NCI-H2171 treated with DMSO at 0.1 percent for 48 hours (cell line): ENCODE measurements at places on chromosomes 1 and 21.

DNA sequence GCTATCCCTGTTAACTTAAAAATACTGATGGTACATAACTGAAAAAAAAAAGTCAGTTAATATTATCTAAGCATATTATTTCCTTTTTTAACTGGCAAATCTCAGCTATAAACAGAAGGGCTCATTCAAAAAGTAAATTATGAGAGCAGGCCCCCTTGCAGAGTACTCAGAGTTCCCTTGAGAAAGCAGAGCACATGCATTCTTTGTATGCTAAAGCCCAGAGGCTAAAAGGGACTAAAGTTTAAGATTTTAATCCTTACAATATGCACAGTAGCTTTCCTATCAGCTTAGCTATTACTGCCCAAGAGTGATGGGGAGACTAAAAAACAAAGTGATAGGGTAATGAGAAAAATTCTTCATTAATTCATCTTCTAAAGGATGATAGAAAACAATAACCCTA is 18.5 kb downstream of the SLC16A1 start:
- DNase-seq: no peak

GRCh38 chr1:3896396-3897000 is 3.6 kb downstream of the C1orf174 start:
- no peak for DNase-seq

- no peak for DNase-seq
These were observed 44.2 kb upstream of the KDM4A start for GRCh38 chr1:43605766-43606165.

- DNase-seq: no peak
These were observed 86.4 kb downstream of the BCAR3 start for GRCh38 chr1:93595266-93595665.

DNA sequence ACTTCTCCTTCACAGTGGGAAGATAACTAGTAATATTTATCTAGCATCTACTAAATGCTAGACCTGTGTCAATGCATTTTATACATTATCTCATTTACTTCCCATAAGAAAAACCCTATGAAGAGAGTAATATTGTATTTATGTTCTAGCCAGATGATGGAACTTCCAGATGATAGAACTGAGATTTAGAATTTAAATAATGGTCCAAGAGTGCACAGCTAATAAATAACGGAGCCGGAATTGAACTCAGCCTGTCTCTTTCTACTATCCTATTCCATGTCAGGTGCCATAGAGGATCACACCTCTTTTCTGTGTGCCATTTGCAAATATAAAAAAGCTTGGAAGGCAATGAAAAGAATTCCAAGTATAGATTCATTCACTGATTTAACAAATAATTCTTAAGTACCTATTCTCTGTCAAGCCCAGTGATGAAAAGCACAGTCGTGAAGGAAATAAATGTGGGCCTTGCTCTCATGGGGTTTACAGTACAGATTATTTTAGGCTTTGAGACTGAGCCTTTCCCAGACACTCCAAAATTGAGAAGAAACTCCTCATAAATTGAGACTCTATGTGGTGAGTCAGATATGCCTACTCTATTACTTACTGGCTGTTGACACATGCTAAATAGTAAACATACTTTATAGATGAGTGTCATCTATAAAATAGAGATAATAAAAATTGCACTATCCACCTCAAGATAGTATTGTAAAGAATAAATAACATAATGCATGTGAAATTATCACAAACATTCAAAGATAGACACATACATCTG is 378.0 kb upstream of the PRMT6 start:
- DNase-seq: no peak

DNA sequence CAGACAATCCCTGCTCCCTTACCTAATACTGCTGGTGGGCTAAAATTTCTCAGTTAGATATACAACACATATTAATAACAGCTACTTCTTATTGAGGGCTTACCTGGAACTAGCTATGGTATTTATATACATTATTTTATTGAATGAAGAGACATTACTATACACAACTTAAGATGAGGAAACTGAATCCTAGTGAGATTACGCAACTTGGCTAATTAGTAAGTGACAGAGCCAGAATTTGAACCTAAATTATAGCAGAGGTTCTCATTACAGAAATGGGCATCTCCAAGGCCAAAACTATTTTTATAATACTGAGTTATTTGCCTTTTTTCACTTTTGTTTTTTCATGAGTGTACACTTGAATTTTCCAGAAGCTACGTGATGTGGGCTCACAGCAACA is 44.5 kb upstream of the SMYD2 start:
- DNase-seq: no peak
